ENCODE measurements at places on chromosomes 13 and 19. TPM values are rescaled to one million over a fixed set of nuclear protein-coding genes. Genes with fewer than 3 reads are reported as not detected.

DNA sequence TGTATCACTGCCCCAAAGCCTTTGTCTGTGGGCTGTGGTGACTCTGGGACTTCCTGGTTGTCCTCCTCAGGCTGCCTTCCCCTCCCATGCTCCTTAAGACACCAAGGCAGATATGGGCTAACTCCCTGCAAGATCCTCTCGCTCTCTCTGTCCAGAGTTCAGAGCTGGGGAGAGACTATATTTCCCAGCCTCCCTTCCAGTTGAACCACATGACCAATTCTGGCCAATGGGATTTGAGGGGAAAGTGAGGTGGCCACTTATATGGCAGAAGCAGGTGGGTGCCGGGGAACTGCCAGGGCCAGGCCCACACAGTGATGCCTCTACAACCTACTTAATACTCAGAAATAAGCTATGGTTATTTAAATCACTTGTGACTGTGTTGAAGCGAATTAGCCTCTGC, 16.2 kb upstream of the ANGPTL8 start:
- no peak for DNase-seq

GRCh38 chr19:47437500-47437899, 18.2 kb upstream of the MEIS3 start:
- peak; percentile 15 for DNase-seq

DNA sequence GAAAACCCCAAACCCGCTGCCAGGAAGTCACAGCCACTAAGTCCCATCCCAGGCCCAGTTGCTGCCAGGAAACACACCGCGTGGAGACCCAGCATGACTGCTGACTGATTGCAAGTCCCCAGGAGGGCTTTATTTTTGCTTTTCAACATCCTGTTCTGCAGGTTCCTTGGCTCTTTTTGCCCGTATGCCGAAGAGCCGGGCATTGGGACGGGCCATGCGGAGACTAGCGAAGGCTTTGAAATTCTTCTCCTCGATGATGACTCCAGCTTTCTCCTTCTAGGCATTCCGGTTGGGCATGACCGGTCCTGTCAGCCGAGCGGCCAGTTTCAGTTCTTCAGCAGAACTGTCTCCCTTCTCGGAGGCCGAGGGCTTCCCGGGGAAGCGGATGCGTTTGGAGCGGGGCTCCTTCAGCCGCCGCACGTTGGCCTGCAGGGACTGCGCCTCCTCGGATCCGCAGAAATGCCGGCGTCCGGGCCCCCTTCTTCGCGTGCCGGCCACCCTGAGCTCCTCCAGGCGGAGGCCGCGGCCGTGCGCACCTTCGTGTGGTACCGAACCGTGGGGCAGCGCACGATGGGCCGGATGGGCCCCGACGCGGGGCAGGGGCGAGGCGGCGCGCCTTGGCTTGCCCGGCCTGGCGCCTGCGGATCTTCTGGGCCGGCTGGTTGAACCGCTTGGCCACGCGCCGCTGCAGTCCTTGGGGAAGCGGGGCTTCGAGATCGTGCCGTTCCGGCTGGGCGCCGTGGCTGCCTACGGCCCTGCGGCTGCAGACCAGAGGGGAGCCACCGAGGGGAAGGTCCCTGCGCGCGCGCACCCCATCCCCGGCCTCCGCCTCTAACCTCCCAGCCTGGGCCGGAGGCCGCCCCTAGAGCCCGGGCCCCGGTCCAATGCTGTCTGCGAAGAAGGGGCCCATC, 15.2 kb downstream of the ZSCAN5C start:
- peak; percentile 47 for DNase-seq

- peak; percentile 2 for DNase-seq
Observed at GRCh38 chr13:97567510-97568243, 133.7 kb downstream of the RAP2A start.

DNA sequence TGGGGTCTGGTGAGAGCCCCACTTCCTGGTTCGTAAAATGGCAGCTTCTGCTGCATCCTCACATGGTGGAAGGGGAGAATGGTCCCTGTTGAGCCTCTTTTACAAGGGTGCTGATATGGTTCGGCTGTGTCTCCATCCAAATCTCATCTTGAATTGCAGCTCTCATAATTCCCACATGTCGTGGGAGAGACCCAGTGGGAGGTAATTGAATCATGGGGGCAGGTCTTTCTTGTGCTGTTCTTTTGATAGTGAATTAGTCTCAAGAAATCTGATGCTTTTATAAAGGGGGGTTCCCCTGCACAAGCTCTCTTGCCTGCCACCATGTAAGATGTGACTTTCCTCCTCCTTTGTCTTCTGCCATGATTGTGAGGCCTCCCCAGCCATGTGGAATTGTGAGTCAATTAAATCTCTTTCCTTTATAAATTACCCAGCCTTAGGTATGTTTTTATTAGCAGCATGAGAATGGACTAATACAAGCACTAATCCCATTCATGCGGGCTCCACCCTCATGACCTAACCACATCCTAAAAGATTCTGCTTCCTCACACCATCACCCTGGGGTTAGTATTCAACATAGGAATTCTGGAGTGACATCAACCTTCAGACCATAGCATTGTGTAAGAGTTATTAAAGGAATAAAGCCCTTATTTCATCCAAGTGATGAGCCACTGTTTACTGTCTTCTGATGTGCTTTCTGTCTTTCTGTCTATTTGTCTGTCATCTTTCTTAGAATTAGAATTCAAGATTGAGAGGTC, 159.0 kb upstream of the IRS2 start:
- DNase-seq = no peak

- DNase-seq = no peak
Observed at GRCh38 chr19:54608792-54609191, 15.4 kb downstream of the LILRA1 start.

The TMEM238 gene
- 1.0 TPM for total RNA-seq

The FCER2 gene
- not detected for total RNA-seq

The DCT gene
- not detected for total RNA-seq

GRCh38 chr13:74219566-74219965, 85.4 kb upstream of the KLF12 start:
- DNase-seq = no peak

The PLA2G4C gene
- 28.4 TPM for total RNA-seq

DNA sequence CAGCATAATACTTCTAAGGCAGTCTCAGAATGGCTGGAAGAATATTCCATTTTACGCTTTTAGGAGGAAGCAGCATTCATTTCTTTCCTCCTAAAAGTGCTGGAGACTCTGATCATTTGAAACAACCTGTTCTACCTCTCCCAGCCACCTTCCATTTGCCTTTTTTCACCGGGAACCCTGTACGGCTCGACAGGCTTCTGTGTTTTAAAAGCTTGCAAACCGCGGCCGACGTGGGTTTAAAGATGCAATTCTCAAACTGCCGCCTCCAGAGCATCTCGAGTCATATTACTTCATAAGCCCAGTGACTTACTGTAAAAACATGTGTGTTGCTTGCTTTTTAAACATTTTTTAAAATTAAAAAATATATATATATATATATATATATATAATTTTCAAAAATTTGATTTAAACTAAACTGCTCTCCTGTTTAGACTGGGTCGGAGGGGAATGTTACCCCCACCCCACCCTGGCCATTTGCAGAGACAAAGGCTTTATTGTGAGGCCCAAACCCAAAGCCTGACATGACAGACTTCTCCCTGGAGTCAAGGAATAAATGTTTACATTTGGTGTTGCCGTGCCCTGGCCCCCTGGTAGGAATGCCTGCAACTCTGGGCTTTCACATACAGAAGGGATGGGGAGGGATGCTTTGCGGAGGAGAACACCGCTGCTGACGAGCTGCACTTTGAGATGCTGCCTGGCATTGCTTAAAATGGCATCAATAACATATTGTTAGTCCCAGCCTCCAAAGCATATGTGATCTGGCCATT, 30.4 kb downstream of the ZNF536 start:
- no peak for DNase-seq

The PRKCG gene
- 0.17 TPM for total RNA-seq

DNA sequence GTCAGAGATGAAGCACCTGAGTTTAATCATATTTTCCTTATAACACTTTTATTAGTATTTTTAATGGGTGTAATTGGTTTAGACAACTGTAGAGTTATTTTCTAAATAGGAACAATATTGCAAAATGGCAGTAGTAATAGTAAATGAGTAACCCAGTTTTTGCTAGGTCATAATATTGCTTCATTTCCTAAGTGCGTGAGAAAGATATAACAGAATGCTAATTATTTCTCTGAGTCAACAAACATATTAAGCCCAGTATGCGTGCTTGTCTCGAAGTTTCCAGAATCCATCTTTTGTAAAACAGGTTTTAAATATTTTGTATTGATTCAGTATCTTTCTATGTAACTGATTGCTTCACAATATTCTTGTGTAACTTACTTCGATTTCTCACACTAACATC, 315.3 kb downstream of the MYO16 start:
- DNase-seq = no peak

- peak; percentile 14 for DNase-seq
Observed at GRCh38 chr19:46080561-46080960, 39.8 kb upstream of the IGFL4 start.

DNA sequence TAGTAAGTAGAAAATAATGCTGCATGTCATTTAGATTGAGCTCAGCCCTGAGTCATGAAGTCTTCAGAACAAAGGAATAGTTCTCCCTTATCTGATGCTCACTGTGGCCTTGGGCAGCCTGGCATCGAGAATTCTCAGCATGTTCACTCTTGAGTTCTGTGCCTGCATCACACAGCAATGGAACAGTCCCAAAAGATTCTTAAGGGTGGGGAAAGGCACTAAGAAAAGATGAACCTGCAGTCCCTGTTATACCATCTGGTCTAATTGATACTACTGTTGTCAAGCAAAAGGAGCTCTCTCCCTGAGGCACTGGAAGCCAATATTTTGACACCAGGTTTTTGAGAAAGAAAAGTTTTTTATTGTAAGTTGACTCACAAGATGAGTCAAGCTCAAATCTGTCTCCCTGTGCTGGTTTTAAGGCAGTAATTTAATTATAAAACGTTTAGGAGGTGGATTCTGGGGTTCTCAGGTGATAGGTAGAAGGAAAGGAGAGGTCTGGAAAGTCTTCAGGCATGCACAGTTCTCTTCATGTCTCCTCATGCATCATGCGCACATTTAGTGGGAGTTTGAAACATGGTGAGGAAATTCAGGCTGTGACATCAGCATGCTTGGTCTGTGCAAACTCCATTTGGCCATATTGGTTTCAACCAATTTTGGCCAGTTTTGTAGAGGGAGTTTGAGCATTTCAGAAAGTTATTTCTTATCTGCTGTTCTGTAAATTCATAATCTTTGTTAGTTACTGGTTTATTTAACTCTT, 38.1 kb upstream of the ZNF766 start:
- DNase-seq = no peak

DNA sequence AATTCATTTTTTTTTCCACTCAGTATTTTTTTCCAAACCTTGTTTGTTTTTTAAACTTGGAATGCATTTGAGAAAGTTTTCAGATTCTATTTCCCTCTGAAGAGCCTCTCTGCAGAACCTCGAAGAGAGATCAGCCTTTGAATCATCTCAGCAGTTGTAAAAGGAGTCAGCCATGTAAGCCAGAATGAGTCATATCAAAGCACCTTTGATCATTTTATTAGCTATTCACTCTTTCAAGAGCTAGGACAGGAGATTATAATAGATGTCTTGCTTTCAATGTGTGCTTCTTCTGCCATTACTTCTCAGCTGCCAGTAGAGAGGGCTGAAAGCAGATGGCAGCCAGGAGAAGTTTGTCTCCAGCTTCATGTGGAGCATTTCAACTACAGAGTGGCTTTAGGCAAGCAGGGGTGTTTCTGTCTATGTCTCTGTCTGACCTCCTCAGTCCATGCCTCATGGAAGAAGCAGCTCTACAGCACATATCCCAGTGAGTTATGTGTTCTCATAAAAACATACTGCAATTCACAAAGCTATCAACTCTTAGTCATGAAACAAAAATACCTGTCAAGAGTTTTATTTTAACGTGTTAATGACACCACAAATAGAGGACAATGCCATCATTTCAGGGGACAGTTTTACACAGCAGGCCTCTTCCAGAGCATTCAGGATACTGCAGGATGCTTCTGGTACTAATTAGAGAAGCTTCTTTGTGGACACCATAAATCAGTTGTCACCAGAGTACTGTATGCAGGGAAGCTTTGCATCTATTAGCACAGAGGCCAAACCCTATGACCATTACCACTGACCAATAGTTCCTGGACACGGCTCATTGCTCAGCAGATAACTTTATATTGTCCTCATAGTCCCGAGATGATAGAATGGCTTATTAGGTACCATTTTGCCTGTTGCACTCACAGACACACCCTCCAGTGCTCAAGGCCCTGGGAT, 94.3 kb downstream of the NHLRC3 start:
- no peak for DNase-seq

DNA sequence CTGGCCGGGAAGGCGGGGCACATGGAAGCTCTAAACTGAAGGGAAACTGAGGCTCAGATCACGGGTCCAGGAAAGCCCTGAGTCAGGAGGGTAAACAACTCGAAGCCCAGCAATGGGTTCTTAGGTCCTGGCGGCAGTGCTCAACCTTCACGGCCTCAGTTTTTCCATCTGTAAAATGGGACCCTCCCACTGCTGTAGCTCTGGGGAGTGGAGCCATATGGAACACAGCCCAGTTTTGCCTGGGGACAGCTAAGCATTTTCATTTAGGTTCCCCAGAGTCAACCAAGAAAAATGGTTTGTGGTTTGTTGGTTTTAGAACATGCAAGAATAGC, 30.4 kb downstream of the CEBPG start:
- DNase-seq = no peak

GRCh38 chr13:101611491-101612475, 159.3 kb downstream of the ITGBL1 start:
- DNase-seq = no peak

The KLF16 gene
- total RNA-seq = 9.5 TPM

- no peak for DNase-seq
Observed at GRCh38 chr19:45528744-45529419, 21.6 kb downstream of the VASP start.

The CRX gene
- total RNA-seq = not detected

- no peak for DNase-seq
Observed at GRCh38 chr13:110249326-110249725, 57.6 kb downstream of the COL4A1 start.

The GJB6 gene
- total RNA-seq = not detected

GRCh38 chr19:4019578-4019977, 12.0 kb downstream of the PIAS4 start:
- no peak for DNase-seq

DNA sequence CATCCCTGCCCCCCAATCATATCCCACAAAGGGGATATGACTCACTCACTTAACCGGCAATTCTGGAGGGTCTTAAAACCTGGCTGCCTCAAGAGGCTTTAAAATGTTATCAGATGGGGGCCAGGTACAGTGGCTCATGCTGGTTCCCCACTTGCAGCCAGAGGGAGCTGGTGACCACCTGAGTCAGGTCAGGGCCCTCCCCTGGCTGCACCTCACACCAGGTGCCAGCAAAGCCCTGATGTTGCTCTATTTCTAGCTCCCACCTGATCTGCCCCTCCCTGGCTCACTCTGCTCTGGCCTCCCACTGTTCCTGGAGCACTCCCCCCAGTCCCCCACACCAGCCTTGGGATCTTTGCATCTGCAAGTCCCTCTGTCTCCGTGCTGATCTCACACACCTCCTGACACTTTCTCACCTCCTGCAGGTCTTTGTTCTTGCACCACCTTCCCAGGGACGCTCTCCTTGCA, 14.2 kb downstream of the HPN start:
- DNase-seq = no peak

GRCh38 chr13:42412812-42413483, 141.0 kb downstream of the AKAP11 start:
- DNase-seq = no peak

- DNase-seq = peak; percentile 33
Observed at GRCh38 chr13:68736961-68737360, 1370.7 kb upstream of the ATXN8OS start.

All from dermis blood vessel endothelial cell (primary cell).